GM12865 (cell line): ENCODE measurements at places on chromosomes 12 and 14.
A peak's percentile ranks its signal among the peaks of the same experiment; 100 is the strongest.

GRCh38 chr12:23049180-23049579 lies 424.2 kb downstream of the ETNK1 start:
- peak; percentile 7 for DNase-seq

- DNase-seq: no peak
Measured at GRCh38 chr12:28308891-28309290, 118.6 kb downstream of the CCDC91 start.

DNA sequence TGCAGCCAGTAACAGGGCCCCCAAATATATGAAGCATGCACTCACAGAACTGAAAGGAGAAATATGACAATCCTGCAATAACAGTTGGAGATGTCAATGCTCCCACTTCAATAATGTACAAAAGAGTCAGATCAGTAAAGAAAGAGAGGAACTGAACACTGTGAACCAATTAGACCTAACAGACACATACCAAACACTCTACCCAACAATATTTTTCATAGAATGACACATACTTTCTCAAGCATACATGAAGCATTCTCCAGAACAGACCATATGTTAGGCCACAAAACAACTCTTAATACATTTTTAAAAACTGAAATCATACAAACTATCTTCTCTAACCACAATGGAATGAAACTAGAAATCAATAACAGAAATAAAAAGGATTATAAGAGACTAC lies 80.2 kb downstream of the ELK3 start:
- peak; percentile 24 for DNase-seq

DNA sequence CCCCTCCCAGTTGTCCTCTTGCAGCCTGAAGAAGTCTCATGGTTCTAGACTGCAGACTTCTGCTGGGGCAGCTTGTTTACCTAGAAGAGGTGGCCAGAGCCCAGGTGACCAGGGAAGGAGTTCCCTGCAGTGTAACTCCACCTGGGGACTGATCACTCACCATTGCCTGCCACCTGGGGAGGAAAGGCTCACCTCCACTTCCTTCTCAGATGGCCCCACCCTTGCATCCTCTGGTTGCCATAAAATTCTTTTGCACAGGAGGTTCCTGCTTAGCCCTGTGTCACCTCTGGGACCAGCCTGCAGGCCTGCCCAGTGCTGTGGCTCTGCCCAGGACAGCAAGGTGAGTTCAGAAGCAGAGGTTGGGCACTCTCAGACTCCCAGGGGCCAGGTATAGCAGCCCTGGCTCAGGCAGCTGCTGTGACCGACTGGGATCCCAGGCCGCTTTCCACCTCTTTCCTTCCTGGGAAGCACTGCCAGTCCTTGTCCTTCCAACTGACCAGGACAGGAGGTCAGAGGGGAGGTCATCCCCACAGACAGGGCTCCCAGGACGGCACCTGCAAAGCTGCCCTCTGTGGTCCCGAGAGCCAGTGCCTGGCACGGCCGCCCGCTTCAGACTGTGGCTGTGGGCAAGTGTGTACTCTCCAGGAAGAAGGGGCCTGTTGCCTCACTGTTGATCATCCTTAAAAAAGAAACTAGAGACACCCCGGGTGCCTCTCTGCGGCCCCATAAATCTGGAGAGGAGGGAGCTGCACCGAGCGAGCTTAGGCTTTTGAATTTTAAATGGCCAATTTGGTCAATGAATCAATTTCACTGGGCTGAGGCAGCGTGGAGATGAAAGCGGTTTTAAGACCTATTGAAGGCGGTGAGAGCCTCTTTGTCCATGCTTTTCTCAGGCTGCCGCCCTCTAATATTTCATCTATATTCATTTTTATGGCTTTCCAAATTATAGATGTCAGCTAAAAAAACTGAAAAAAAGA lies 79.5 kb upstream of the C14orf180 start:
- DNase-seq: no peak

GRCh38 chr12:91935296-91935695 lies 210.3 kb downstream of the BTG1 start:
- no peak for DNase-seq

DNA sequence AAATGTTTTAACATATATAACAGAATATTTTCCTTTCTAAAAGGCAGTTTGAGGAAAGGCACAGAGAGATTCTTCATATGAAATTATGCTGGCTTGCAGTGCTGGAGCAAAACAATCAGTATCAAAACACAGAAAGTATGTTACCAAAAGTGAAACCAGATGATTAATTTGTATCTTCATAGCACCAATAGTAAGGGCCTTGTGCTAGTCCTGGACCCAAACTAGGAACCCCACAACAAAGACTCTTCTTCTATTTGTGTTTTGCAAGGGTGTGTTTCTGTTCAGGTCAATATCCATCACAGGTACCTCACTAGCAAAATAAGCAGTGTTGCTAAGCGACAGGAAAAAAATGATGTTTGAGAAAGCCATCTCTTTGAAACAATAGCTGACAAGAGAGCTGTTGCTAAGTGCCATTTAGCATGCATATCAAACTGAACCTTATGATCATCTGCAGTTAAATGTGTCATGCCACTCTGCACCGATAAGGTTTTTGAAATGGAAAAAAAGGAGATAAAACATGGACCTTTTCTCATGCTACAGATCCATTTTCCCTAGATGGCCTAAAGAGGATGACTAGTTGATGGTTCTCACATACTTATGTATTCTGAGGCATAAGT lies 196.2 kb upstream of the ALG10 start:
- DNase-seq: no peak

DNA sequence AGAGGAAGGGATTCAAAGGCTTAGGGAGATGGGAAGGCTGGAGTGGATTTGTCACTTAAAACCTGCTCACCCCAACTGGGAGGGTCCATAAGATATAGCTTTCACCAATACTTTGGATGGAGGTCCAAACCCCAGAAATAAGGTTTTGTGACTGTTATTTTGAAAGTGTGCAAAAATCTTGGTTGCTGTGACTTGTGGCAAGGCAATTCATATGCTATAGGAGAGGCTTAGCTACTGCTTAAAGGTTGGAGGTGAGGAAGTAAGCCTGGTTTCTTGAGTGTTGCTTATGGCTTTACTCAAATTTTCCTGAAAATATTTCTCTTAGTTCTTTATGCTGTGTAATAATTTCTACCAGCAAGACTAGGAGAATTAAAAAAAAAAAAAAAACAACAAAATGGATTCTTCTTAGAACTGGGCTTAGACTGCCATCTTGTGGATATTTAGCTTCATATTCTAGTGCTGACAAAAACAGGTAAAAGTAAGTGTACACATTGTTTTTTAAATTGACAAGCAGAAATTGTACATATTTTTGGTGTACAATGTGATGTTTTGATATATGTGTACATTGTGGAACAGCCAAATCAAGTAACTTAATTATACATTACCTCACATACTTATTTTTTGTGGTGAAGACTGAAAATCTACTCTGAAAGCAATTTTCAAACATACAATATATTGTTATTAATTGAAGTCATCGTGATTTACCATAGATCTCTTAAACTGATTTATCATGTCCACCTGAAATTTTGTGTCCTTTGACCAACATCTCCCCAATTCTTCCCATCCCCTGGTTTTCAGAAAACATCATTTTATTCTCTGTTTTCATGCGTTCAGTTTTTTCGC lies 23.0 kb downstream of the PDE6H start:
- peak; percentile 77 for DNase-seq

- no peak for DNase-seq
Measured at GRCh38 chr12:3242199-3242863, 165.2 kb downstream of the TSPAN9 start.

DNA sequence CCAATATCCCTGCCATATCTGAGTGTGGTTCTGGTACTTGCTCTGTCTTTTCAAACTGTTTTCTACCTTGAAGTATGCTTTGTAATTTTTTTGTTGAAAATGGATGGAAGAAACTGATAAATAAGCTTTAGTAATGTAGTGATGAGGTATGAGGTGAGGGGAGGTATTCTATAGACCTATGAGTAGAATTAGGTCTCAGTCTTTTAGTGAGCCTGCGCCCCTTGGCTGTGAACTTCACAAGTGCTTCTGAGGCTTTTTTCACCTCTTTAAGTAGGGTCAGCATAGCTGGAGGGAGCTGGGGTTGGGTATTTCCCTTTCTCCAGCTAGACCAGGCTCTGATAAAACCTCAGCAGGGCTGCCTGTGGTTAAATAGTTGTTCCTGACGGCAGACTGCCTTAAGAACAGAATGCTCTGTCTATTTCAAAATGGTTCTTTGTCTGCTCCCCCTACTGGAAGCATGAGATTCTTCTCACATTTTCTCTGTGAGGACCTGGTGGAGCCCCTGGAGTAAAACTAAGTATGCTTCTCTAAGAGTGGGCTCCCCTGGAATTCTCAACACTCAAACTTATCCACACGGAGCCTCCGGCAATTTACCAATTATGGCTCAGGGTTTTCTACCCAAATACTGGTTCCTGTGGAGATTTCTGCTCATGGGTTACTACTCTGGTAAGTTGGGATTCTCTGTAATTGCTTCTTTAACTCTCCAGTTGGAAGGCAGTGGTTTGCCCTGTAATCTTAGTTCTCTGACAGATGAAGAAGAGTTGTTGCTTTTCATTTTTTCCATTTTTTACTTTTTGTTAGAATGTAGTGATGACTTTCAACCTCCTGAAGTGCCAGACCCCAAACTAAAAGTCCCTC lies 13.1 kb downstream of the KRT5 start:
- peak; percentile 27 for DNase-seq

- no peak for DNase-seq
Measured at GRCh38 chr14:97523936-97524335, 726.8 kb downstream of the VRK1 start.

DNA sequence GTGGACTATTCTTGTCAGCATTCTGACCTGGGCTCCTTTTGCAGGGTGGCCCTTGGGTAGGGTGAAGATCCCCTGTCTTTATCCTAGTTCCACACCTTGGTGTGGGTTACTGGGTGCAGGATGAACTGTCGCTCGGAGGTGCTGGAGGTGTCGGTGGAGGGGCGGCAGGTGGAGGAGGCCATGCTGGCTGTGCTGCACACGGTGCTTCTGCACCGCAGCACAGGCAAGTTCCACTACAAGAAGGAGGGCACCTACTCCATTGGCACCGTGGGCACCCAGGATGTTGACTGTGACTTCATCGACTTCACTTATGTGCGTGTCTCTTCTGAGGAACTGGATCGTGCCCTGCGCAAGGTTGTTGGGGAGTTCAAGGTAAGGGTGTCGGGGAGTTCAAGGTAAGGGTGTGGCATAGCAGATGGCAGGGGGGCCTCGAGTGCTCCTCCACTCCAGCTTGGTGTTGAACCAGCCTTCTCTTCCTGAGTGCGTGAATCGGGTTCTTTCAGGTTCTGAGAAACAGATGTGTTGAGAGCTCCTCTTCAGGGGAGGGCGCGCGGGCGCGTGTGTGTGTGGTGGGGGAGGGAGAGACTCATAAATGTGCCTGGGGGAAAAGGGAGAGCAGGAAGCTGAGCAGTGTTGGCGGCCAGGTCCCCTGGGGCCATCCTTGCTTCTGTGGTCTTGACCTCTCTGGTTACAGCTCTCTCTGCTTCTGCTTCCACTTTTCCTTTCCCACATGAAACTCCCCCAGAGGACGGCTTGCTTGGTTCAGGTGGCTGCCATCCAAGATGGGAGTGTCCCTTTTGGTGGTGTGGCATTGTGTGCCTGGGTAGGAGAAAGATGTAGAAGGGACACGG lies 4.0 kb downstream of the ATG101 start:
- DNase-seq: peak; percentile 79

DNA sequence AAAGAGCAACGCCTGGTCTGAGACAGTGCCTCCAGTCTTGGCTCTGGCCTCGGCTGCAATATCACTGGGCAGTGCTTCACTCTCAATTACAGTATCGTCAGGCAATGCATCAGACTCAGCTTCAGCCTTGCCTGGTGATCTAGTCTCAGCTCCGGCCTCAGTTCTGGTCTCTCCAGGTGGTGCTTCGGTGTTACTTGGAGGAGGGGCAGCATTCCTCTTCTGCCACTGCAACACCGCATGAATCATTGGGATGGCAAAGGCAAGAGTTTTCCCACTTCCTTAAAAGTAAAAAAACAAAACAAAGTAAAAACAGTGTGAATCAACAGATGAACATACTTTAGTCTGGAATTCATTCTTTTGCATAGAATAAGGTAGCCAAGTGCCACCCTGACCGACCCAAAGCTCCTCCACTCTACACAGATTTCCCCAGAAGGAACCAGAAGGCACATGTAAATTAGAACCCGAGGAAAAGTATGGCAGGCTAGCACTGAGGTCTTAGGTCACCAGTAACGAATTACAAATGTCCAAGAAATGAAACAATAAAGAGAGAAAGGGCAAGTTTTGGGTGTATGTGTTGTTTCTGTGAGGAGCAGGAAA lies 18.6 kb downstream of the DDX24 start:
- no peak for DNase-seq

GRCh38 chr12:93894391-93895088 lies 217.4 kb downstream of the CRADD start:
- DNase-seq: no peak
